Mesothelial cell of epicardium (in vitro differentiated cells): ENCODE measurements at places on chromosomes 5 and 9. TPM values are rescaled to one million over a fixed set of nuclear protein-coding genes. Genes with fewer than 3 reads are reported as not detected.

FAM221B gene
- total RNA-seq, result 0.07 TPM in 1 of 3 replicates, not detected in the others

CDO1 gene
- 9.9 to 13.1 TPM (median 11.8 TPM) in 3 replicates for total RNA-seq

DNA sequence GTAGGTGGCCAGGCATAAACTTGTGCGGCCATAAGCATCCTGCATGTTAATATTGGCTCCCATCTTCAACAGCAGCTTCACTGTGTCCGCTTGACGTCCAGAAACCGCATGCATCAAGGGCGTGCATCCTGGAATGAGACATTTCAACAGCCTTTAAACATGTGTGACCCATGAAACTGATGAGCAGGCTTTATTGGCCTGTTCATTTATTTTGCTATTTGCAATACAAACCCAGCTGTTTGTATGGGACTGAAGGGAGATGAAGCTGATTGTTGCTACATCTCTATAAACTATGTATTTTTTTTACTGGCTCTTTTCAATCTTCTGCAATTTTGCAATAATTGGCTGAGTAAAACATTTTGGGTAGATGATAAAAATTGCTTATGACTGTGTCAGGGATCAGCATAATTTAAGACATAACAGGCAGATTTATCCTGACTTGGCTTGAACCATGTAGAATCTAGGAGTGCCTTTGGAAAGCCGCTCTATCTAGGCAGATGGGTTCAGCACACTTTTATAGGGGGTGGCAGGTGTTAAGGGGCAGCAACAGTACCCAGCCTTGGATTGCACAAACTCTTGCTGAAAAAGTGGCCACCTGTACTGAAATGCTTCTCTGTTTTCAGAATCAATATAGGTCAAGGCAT, 56.9 kb downstream of the ANKRD55 start:
- DNase-seq, result no peak

GRCh38 chr5:157740229-157740610, 3.3 kb upstream of the LSM11 start:
- no peak for DNase-seq

GRCh38 chr5:167769846-167770413, 521.5 kb upstream of the WWC1 start:
- DNase-seq, result no peak

SPINK7 gene
- total RNA-seq, result not detected in 3 replicates

- DNase-seq, result no peak
Observed at GRCh38 chr5:54795777-54796176, 189.6 kb downstream of the ESM1 start.

NUTM2F gene
- total RNA-seq, result 0.27 to 0.38 TPM (median 0.31 TPM) in 3 replicates

GRCh38 chr5:112737463-112738190, at the start of gene APC:
APC (plus strand) TSS chr5:112737885; CDS start chr5:112754891, 17,006 bp downstream.
- DNase-seq, result peak; percentile 76

TAS2R1 gene
- not detected in 3 replicates for total RNA-seq

GRCh38 chr9:93549611-93550010, 26.8 kb upstream of the PHF2 start:
- no peak for DNase-seq

GRCh38 chr5:82719368-82719767, 357.8 kb downstream of the TMEM167A start:
- DNase-seq, result no peak

DNA sequence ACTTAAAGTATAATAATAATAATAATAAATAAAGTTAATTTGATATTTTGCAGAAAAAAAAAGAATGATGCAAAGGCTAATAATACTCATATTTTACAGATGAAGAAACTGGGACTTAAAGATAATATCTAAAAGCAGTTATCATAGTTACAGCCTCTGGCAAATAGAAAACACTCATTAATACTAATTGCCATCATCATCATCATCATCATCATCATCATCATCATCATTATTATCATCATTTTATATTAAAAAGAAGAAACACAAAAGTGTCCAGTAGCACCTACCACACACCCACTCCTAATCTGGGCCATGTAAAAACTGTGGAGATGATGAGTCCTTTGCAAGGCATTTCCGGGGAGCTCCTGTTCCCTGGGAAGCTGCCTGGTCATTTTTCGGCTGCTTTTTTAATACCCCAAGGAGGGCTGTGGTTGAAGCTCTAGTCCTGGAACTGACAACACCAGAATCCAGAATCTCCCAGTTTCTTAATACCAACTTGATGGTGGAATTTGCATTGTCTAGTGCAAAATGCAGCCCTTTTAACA, 70.8 kb downstream of the HTR4 start:
- DNase-seq, result no peak

DNA sequence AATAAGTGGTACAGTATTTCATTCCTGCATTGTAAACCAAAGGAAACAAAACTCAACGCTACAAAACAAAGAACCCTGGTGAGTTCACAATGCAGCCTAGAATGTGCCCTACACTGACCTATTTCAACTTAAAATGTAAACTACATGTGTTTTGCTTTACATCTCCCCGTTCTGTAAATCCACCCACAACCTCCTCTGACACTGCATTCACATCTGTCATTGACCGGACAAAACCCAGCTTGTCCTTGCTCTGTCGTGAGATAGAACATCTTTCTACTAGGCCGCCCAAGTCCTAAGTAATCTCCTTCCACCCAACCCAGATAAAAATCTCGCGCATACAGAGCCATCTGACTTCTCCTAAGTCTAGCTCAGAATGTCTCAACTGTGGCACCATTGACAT, 6.1 kb upstream of the VLDLR start:
- no peak for DNase-seq

DNA sequence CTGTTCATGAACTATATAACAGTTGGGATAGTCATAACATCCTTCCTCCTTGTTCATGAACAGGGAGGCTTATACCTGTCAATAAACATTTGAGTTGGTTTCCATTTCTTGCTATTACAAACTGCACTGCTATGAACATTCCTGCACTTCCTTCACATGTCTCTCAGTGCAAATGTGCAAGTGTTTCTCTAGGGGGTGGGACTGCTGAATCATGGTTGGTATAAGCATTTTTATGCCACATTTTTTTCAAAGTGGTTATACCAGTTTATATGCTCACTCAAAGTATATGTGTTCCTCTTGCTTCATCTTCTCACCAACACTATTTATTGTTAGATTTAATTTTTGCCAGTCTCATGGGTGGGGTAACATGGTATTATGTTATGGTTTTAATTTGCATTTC, 25.8 kb upstream of the TPD52L3 start:
- no peak for DNase-seq

DNA sequence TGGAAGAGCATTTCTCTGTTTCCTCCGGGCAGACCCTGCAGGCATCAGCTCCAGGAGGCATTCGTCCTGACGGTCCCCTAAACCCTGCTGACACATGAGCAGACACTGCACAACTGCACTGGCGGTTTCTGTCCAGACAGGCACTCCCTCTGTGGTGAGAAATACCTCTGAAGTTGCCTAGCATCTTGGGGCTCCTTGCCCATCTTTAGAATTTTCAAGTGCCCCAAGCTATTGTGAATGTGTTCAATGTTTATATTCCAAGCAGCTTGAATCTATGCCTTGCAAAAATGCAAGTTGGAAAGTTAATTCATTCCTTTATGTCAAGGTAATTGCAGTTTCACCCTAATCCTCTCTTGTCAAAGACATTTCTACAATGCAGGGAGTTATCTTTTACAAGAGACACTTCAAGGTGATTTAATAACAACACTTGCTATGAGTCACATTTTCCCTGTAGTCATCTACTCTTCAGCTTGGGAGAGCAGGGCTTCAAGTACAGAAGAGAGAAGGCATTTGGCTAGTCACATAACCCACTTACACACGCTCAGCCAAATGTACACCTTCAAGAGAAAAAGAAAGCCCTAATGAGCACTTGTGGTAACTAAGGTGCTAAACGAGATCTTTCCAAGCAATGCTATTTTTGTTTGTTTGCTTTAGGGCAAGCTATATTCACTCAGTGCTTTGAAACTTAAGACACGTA, 302.5 kb downstream of the MLLT3 start:
- DNase-seq, result no peak

DNA sequence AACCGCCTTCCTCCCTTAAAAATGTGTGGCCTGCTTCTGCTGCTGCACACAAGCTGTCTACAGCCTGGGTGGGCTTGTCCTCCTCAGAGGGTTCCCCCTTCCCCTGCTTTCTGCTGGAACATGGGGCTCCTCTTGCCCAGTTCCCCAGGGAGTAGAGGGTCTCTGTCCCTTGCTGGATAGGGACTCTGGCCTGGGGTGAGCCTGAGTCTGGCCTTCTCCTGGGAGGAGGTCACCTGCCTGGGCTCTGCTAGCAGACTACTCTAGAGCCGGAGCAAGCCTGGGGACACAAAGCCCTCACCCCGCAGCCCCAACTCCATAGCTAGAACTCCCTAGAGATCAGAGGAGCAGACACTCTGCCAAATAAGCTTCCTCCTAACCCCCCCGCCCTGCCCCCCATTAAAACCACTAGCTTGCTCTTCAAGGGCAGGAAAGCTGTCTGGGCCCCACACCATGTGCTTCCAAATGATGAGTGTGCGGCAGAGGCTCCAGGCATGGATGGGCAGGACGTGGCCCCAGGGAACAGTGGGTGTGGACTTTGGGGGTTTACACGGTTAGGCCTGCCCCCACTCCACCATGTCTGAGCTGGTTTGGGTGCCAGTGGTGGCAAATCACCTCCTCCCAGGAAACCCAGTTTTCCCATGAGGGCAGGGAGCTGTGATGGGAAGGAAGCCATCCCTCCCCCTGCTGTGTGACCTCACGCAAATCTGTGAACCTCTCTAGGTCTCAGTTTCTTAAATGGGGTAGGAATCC, 10.0 kb downstream of the TCF7 start:
- DNase-seq, result no peak

GRCh38 chr5:80507663-80508062, 19.8 kb downstream of the FAM151B start:
- no peak for DNase-seq

DNA sequence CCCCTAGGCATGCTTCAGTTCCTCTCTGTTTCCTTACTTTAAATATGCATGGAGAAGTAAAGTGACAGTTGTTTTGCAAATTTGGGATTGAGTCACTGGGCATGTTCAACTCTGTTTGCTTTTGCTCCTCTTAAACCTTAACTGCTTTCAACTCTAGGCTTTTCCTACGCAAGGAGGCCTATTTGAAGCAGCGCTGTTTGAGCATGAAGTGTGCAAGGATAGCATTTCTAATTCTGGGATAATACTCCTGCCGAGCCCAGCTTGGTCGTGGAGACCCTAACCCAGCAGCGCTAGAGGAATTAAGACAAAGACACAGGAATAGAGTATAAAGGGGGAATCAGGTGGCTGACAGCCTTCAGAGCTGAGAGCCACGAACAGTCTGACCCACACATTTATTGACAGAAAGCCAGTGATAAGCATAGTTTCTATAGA, 803.4 kb upstream of the CDH10 start:
- DNase-seq, result no peak

CDC25C gene
- 6.7 to 6.8 TPM (median 6.7 TPM) in 3 replicates for total RNA-seq

- DNase-seq, result no peak
Observed at GRCh38 chr5:45795458-45795857, 99.3 kb upstream of the HCN1 start.

- no peak for DNase-seq
Observed at GRCh38 chr5:83118976-83119375, 41.6 kb downstream of the XRCC4 start.

PTCD2 gene
- 12.2 to 14.5 TPM (median 13.6 TPM) in 3 replicates for total RNA-seq

GRCh38 chr9:126116351-126117157, 210.1 kb upstream of the MVB12B start:
- DNase-seq, result no peak

- DNase-seq, result no peak
Observed at GRCh38 chr9:82273121-82273520, 284.5 kb downstream of the SPATA31D1 start.

- DNase-seq, result no peak
Observed at GRCh38 chr9:88378317-88378716, 9.9 kb upstream of the SPIN1 start.

NLN gene
- 42.5 to 43.4 TPM (median 42.8 TPM) in 3 replicates for total RNA-seq

- DNase-seq, result no peak
Observed at GRCh38 chr9:137375321-137376058, 47.5 kb downstream of the EXD3 start.

GRCh38 chr5:97480313-97480712, 297.3 kb upstream of the RIOK2 start:
- DNase-seq, result no peak

- no peak for DNase-seq
Observed at GRCh38 chr5:113058706-113059226, 82.2 kb downstream of the DCP2 start.

- no peak for DNase-seq
Observed at GRCh38 chr5:51104556-51104955, 278.7 kb upstream of the ISL1 start.

OR1J4 gene
- total RNA-seq, result not detected in 3 replicates

DNA sequence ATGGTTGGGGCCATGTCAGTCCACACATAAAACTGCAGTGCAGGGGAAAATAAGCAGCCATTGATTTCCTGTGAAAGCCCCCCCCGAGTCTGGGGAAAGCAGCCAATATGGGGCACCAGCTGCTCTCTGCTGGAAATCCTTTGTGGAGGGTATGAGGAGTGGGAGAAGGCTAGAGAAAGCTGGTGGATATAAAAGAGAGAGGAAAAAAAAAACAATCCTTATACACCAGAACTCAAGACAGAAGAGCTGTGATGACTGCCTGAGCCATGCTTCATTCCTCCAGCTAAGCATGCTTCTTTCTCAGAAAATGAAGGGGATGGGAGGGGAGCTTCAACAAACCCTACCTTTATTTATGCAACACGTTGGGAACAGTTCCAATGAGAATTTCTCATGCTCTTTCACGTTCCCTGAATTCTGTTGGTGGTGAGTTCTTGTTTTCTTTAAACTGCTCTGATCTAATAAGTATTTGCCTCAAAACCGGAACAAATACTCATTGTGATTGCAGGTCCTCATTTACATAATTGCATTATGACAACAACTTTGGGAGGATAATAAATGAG, 688.0 kb upstream of the SEMA6A start:
- DNase-seq, result no peak

GRCh38 chr5:67997892-67998457, 217.6 kb upstream of the PIK3R1 start:
- DNase-seq, result no peak

DNA sequence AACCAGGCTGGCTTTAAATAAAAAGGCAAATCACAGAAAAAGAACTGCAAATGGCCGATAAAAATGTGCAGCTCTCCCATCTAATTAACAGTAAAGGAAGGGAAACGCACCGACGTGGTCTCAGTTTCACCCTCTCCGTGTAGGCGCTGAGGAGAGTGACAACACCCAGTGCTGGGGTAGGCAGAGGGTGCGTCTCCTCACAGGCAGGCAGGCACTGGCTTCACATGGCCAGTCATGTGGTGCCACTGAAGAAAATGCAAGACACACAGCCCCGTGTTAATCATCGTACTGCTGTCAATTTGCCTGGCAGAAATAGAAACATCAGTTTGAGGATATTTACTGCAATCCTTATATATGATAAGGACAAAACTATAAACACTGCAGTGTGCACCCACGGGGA, 178.4 kb downstream of the FANCC start:
- DNase-seq, result no peak

CXCL14 gene
- total RNA-seq, result 51.6 to 61.3 TPM (median 56.5 TPM) in 3 replicates
